Heart left ventricle (tissue), 16 donors: ENCODE measurements at places on chromosomes 16 and 17. TPM values are rescaled to one million over a fixed set of nuclear protein-coding genes. Genes with fewer than 3 reads are reported as not detected.

DNA sequence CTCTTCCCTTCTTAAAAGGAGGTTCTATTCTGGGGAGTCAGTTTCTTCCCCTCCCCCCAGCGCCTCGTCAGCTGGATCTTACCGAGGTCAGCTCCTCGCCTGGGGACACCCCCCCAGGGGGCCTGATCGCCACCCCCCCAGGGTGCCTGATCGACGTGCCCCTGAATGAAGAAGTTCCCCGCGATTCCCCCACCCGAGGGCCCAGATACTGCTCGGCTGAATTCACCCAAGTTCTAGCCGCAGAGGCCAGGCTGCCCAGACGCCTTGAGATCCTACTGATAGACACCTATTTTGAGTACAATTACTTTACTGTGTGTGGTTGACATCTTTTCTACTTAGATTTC is 1.4 kb downstream of the RAB11FIP3 start:
- DNase-seq: no peak
- no peaks in the 10 kb centered on the region for H3K36me3 ChIP-seq
- H3K4me3 ChIP-seq: peak overlapping the region; percentile 74
- peaks cover 41% of the 10 kb centered on the region for H3K4me1 ChIP-seq

The TTYH2 gene
- 34.6 TPM for total RNA-seq

DNA sequence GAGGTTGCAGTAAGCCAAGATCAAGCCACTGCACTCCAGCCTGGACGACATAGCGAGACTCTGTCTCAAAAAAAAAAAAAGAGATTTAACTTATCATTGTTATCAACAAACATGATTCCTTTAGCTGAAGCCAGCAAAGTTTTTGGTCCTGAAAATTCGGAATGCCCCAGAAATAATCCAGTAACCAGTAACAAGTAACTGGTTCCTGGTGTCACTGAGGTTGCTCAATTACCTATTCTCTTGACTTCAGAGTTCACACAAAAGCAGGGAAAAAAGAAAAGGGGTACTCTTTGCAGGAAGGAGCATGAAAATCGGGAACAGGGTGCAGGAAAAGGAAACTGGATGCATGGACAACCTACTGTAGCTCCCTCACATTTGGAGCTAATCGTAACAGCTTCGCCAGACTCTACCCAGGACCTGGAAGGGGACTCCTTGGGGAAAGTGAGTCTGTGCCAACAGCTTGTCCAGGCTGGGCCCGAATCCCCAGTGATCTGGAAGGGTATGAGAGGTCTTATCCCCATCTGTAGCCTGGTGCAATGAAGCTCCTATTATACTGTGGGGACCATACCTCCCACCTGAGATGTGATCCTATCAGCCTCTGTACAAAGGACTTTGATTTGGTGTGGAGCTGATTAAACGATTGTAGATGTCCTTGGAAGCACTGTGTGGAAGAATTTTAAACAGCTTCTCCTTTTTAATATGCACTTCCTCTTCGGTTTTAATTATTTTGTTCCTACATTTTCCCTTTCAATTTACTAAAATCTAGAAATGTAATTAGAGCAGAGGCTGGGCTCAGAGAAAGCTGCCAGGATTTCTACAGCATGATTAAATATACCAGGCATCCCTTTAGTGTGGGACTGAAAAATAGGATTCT is 3.4 kb upstream of the SPOP start:
- no peaks in the 10 kb centered on the region for H3K36me3 ChIP-seq
- no peak overlapping the region for H3K4me3 ChIP-seq
- no peak for DNase-seq
- H3K27ac ChIP-seq: no peak overlapping the region
- peaks cover 15% of the 10 kb centered on the region for H3K4me1 ChIP-seq

- H3K4me1 ChIP-seq: no peaks in the 10 kb centered on the region
- DNase-seq: no peak
- no peaks in the 10 kb centered on the region for H3K27me3 ChIP-seq
- H3K4me3 ChIP-seq: no peak overlapping the region
- H3K36me3 ChIP-seq: no peaks in the 10 kb centered on the region
Measured at GRCh38 chr16:54546521-54546920, 259.9 kb upstream of the IRX3 start.

DNA sequence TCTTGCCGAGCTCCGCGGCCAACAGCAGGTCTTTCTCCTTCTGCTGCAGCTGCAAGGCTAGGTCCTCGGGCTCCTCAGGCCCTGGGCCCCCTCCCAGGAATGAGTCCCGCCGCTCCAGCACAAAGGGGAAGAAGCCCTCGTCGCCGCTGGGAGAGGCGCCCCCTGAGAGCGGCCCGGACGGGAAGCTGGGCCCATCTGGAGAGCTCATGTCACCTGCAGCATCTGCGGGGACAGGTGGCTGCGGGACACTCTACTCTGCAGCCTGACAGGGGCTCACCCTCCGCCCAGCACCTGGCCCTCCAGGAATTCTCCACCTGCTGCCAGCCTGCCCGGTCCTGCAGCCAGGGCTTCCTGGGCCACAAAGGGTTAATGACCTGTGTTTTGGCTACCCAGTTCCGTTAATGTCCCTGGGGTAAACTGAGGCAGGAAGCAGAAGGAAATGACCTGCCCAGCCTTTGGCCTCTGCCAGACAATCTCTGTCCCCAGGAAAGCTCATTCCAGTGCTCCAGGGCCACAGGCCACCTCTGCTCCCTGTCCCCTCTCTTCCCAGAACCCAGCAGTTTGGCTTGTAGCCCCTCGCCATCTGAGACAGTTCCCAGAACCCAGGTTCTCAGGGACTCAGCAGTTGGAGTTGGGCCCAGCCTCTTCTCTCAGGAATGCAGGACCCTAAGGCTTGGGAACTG is 1.3 kb downstream of the BICDL2 start:
- H3K36me3 ChIP-seq: no peaks in the 10 kb centered on the region
- H3K27ac ChIP-seq: no peak overlapping the region
- no peaks in the 10 kb centered on the region for H3K4me1 ChIP-seq
- DNase-seq: no peak

DNA sequence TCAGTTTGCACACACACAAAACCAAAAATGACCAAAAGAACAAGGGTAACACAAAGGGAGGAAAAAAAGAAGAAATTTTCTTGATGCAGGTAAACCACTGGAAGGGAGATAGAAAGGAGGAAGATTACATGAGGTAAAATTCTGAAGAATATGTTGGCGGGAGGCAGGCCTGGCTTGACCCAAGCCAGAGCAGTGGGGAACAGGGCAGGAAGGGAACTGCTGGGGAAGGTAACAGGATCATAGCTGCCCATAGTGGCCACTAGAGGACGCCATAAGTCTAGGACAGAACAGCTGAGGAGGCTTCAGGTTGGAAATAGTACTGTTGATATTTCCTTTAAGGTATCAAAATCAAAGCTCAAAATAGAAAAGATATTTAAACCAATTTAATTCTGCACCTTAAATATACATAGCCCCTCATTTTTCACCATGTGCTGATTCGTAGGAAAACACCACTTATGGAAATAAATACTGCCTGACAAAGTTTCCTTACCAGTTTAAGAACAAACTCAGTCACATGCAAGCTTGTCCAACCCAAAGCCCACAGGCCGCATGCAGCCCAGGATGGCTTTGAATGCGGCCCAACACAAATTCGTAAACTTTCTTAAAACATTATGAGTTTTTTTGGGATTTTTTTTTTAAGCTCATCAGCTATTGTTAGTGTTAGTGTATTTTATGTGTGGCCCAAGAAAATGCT is 15.5 kb downstream of the VPS35 start:
- DNase-seq: no peak
- peaks cover 100% of the 10 kb centered on the region for H3K36me3 ChIP-seq
- H3K27me3 ChIP-seq: no peaks in the 10 kb centered on the region
- H3K4me3 ChIP-seq: no peak overlapping the region
- H3K4me1 ChIP-seq: no peaks in the 10 kb centered on the region

GRCh38 chr17:3924512-3925350 is 8.5 kb upstream of the P2RX1 start:
- H3K36me3 ChIP-seq: peaks cover 5% of the 10 kb centered on the region
- H3K4me3 ChIP-seq: no peak overlapping the region
- no peak for DNase-seq
- no peaks in the 10 kb centered on the region for H3K4me1 ChIP-seq

DNA sequence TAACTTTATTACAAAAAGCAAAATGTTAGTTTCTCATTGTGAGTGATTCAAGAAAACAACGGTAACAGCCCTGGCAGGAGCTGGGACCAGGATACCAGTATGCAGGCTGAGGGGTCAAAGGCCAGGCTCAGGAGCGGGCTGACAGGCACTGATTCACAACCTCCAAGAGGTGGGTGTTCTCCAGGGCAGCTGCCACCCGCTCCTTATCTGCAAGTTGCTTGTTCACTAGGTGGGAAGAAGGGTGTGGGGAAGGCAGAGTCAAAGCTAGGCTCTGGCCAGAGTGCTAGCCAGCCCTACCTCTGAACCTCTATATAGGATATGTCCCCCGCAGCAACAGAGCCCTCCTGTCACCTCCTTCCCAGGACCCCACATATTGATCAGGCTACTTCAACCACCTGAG is 2.1 kb downstream of the CIAO2B start:
- no peak overlapping the region for H3K27ac ChIP-seq
- DNase-seq: no peak
- H3K4me3 ChIP-seq: no peak overlapping the region
- no peaks in the 10 kb centered on the region for H3K27me3 ChIP-seq
- H3K36me3 ChIP-seq: no peaks in the 10 kb centered on the region
- peaks cover 59% of the 10 kb centered on the region for H3K4me1 ChIP-seq

The PDIA2 gene
- 5.1 TPM for total RNA-seq

DNA sequence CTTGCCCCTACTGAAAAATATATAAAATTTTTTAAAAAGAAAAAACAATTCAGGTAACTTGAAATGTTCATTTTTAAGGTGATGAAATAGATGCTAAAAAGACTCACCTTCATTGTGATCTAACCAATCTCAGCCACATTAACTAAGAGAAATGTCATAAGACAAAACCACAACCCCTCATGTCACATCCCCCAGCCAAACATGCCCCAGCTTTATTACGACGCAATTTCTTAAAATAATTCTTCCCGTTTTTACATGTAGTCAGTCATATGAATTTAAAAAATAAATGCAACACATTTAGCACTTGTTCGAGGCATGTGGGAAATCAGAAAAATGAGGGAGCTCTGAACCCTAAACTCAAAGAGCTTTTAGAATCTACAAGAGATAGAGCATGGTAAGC is 9.5 kb downstream of the AMFR start:
- no peak overlapping the region for H3K27ac ChIP-seq
- no peak overlapping the region for H3K4me3 ChIP-seq
- no peak for DNase-seq

The FN3KRP gene
- 19.7 TPM for total RNA-seq

DNA sequence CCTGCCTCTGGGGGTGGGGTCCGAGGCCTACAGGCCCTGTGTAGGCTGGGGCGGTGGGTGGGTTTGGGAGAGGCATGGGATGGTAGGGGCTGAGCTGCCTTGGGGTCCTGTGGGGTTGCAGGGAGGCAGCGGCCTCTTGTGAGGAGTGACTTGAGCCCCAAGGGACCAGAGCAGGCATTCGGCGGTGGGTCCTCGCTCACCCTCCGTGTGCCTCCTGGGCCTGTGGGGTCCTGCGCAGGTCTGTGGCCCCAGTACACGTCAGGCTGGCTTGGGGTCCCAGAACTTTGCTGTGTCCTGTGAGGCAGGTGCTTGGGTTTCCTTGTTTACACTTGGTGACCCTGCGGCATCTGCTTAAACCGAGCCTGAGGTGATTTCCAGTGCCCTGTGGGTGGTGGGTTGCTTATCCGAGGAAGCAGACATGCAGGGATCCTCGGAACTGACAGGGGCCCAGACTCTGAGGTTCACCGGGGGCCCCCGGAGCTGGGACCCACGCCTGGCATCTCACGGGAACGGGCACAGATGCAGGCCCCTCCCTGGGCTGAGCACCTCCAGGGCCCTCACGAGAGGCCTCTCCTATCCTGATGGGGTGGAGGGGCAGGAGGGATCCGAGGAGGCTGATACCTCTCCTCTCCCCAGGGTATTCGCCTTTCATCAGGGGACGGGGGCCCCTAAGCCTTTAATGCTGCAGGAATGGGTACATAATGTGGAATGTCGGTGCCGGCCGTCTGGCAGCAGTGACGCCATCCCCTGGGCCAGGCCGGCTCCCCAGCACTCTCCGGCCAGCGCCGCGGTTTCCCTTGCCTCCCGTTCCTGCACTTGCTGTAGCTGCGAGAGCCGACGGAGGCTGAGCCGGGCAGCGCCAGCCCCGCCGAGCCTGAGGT is 7.7 kb downstream of the METRNL start:
- DNase-seq: no peak
- peak overlapping the region; percentile 3 for H3K27ac ChIP-seq
- peaks cover 82% of the 10 kb centered on the region for H3K4me1 ChIP-seq
- H3K4me3 ChIP-seq: no peak overlapping the region
- H3K27me3 ChIP-seq: no peaks in the 10 kb centered on the region
- H3K36me3 ChIP-seq: no peaks in the 10 kb centered on the region

GRCh38 chr17:59763861-59764260 is 56.4 kb downstream of the VMP1 start:
- DNase-seq: no peak
- H3K4me3 ChIP-seq: no peak overlapping the region

DNA sequence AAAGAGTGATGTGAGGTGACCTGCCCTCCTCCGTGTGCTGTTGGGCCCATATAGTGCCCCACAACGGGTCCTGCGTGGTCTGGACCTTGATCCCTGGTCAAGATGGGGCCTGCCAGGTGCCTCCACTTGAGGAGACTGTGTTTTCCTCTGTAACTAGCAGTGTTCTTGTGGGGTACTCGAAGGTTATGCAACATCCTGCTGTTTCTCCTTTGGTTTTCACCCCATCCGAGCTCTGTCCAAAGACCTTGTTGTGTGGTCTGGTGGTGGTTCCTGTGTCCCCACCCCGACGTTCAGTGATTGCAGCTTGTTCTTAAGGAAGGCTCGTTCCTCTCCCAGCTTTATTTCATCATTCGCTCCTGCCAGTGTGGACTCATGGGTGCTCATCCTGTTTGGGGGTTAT is 38.7 kb upstream of the ZNF750 start:
- no peak overlapping the region for H3K4me3 ChIP-seq
- H3K27me3 ChIP-seq: no peaks in the 10 kb centered on the region
- no peak overlapping the region for H3K27ac ChIP-seq
- peaks cover 83% of the 10 kb centered on the region for H3K4me1 ChIP-seq
- peak; percentile 20 for DNase-seq
- H3K36me3 ChIP-seq: no peaks in the 10 kb centered on the region

DNA sequence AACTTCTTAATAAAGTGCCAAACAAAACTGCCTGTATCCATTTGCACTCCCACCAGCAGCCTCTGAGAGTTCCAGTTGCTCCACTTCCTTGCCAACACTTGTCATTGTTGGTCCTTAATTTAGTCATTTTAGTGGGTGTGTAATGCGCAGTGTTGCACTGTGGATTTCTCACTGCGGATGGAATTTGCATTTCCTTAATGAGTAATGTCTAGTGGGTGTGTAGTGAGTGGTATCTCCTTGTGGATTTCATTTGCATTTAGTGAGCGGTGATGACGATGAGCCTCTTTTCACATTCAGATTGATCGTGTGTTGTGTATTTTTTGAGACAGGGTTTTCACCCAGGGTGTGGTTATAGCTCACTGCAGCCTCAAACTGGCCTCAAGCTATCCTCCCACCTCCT is 4.1 kb upstream of the MSLN start:
- no peaks in the 10 kb centered on the region for H3K27me3 ChIP-seq
- no peaks in the 10 kb centered on the region for H3K4me1 ChIP-seq
- H3K4me3 ChIP-seq: no peak overlapping the region
- no peak overlapping the region for H3K27ac ChIP-seq
- no peak for DNase-seq
- no peaks in the 10 kb centered on the region for H3K36me3 ChIP-seq

The KRTAP3-1 gene
- total RNA-seq: not detected
